ENCODE measurements at places on chromosomes 3 and 15.

- DNase-seq: no peak
Observed at GRCh38 chr3:78096488-78097255, 1056.8 kb downstream of the ROBO2 start.

GRCh38 chr3:74651885-74652284 lies 37.4 kb upstream of the CNTN3 start:
- DNase-seq: no peak

GRCh38 chr3:160474416-160474838 lies 24.8 kb upstream of the TRIM59 start:
- DNase-seq: no peak

DNA sequence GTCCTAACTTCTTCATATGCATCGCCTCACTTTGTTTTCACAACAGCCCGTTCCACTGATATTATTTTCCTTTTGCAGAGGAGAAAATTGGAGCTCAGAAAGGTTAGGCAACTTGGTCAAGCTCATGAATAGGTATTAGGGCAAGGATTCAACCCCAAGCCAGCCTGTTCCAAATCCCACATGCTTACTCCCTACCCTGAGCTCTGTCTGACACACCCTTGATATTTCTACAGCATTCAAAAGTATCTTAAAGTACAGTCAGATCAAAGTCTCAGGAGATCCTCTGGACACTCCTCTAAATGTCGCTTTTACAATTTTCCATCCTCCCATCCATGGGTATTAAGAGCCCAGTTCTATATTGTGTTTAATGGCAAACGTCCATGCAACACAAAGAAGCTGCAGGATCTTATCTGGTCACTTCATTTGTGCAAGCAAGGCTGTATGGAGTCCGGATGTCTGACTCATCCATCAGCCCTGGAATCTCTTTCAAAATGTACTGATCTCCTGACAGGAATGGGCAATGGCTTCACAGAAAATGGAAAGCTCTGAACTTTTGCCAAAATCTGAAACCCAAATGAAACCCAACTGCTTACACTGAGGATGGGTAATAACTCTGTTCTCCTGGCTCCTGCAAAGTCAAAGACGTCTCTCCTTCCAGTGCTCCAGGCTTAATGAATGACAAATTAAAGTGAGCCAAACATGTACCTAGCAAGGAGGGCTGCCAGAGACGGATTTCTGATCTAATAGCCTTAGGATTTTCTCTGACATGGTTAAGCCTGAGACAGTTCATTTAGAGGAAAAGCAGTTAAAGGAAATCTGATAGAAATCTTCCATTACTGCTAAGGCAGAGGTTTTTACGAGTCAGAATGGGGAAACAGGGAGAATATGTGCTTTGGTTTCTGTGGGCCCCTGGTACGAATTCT lies 230.9 kb upstream of the RORA start:
- DNase-seq: no peak
